ENCODE measurements at places on chromosomes 12 and 14. TPM values are rescaled to one million over a fixed set of nuclear protein-coding genes. Genes with fewer than 3 reads are reported as not detected.
A peak's percentile ranks its signal among the peaks of the same experiment; 100 is the strongest.

- H3K27ac ChIP-seq = no peak overlapping the region
- H3K4me1 ChIP-seq = peaks cover 8% of the 10 kb centered on the region
- no peaks in the 10 kb centered on the region for H3K36me3 ChIP-seq
- H3K4me3 ChIP-seq = no peak overlapping the region
Observed at GRCh38 chr14:56056031-56056430, 62.2 kb upstream of the PELI2 start.

The SPIC gene
- not detected for total RNA-seq

DNA sequence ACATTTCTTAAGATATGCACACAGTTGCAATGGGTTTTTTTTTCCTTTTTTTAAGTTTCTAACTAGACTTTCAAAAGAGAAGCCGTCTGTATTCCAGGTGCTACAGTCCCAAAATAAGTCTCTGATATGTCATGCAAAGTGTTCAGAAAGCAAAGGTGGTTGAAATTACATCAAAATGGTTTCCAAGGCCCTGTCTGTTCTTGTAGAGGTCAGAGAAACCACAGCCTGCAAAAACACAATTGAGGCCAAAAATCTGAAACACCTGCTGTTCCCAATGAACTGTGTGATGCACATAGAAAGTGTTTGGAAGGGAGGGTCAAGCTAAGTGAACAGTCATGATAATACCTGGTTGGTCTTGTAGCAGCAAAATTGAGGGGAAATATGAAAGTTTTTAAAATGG, 91.0 kb downstream of the VRK1 start:
- H3K36me3 ChIP-seq = no peaks in the 10 kb centered on the region
- no peaks in the 10 kb centered on the region for H3K27me3 ChIP-seq
- no peaks in the 10 kb centered on the region for H3K4me1 ChIP-seq
- no peak for DNase-seq
- H3K27ac ChIP-seq = no peak overlapping the region

GRCh38 chr12:24603371-24603770, 345.5 kb downstream of the BCAT1 start:
- no peak for DNase-seq
- H3K4me3 ChIP-seq = no peak overlapping the region
- no peaks in the 10 kb centered on the region for H3K27me3 ChIP-seq
- H3K4me1 ChIP-seq = no peaks in the 10 kb centered on the region
- H3K27ac ChIP-seq = no peak overlapping the region

DNA sequence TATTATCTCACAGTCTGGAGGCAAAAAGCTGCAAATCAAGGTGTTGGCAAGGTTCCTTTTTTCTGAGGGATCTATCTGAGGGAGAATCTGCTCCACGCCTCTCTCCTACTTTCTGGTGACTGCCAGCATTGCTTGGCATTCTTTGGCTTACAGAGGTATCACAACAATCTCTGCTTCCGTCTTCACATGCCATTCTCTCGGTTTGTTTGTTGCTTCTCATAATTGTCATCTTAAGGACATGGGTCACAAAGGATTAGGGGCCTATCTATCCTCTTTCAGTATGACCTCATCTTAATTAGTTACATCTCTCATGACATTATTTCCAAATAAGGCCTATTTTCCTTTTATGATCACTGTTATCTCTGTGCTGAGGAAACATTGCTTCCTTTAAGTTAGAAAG, 345.0 kb downstream of the FOXG1 start:
- no peak overlapping the region for H3K4me3 ChIP-seq
- H3K4me1 ChIP-seq = peaks cover 20% of the 10 kb centered on the region
- H3K36me3 ChIP-seq = no peaks in the 10 kb centered on the region
- H3K27me3 ChIP-seq = no peaks in the 10 kb centered on the region
- peak overlapping the region; percentile 40 for H3K27ac ChIP-seq

- no peaks in the 10 kb centered on the region for H3K36me3 ChIP-seq
- H3K27ac ChIP-seq = no peak overlapping the region
- H3K4me3 ChIP-seq = no peak overlapping the region
- peaks cover 12% of the 10 kb centered on the region for H3K4me1 ChIP-seq
- H3K27me3 ChIP-seq = no peaks in the 10 kb centered on the region
- DNase-seq = no peak
Observed at GRCh38 chr12:69516950-69517349, 46.8 kb downstream of the FRS2 start.

The KCNMB4 gene
- total RNA-seq = 6.4 TPM

The ANKRD13A gene
- 34.5 TPM for total RNA-seq

DNA sequence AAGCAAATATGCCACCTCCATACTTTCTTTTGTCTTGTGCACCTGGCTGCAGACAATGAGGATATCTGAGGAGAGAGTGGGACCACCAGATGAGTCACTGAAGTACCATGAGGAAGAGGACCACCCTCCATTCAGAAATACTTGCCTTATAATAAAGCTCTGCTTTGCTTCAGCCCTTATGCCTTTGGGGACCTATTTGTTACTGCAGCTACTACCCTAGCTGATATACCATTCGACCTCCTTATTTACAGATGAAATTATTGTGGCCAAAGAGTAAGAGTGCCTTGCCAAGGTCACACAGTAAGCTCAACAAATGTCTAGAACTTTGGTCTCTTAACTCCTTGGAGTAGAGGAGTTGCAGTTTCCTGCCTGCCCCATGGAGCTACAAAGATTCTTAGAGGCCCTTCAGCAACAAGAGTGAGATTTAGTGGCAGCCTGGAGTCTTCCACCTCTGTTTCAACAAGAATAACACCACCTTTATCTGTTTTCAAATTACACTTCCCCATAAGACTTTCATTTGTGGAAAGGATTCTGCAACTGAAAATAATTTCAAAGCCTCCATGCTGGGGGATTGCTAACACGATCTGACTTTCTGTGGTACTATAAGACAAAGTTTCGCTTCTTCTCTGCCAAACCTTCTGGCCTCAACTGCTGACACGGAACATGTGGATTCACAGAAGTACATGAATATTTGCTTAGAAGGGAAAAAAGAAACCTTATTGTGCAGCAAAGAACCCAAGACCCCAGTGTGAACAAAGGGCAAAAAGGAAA, 3.6 kb downstream of the CMKLR1 start:
- no peak for DNase-seq
- H3K27ac ChIP-seq = no peak overlapping the region
- H3K36me3 ChIP-seq = no peaks in the 10 kb centered on the region
- no peaks in the 10 kb centered on the region for H3K4me1 ChIP-seq
- no peak overlapping the region for H3K4me3 ChIP-seq

The RECQL gene
- 28.0 TPM for total RNA-seq

GRCh38 chr14:74258764-74259035, 19.5 kb downstream of the VSX2 start:
- peaks cover 29% of the 10 kb centered on the region for H3K27me3 ChIP-seq
- no peak overlapping the region for H3K27ac ChIP-seq
- H3K4me1 ChIP-seq = no peaks in the 10 kb centered on the region
- no peak overlapping the region for H3K4me3 ChIP-seq
- peaks cover 7% of the 10 kb centered on the region for H3K36me3 ChIP-seq

GRCh38 chr12:131027876-131028586, 74.3 kb downstream of the ADGRD1 start:
- H3K4me1 ChIP-seq = no peaks in the 10 kb centered on the region
- peaks cover 40% of the 10 kb centered on the region for H3K27me3 ChIP-seq
- H3K4me3 ChIP-seq = no peak overlapping the region

GRCh38 chr12:70535896-70536374, 101.3 kb downstream of the PTPRB start:
- no peak overlapping the region for H3K27ac ChIP-seq
- no peaks in the 10 kb centered on the region for H3K27me3 ChIP-seq
- DNase-seq = no peak
- H3K36me3 ChIP-seq = peaks cover 28% of the 10 kb centered on the region

DNA sequence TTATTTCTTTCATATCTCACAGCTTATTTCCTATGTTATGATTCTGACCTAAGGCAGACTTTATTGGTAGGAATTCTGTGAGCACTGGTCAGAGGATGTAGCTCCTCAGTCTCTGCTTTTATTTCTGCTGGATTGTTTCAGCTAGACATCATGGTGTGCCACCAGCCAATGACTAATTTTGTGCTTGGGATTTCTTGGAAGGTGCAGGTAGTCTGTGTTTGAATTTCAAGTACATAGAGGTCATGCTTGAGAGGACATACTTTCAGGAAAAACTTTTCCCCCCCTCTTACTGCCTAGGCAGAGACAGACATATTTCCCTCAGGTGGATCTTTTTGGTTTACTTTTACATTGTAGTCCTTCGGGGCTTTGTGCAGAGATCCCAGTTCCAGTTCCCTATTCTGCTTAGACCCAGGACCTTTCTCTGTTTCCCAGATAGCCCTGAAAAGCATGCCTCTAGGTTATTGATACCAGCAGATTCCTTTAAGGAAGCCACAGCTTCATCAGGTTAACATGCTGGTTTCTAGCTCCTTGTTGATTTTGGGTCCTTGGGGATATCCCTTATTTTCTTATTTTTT, 28.6 kb downstream of the BRMS1L start:
- no peaks in the 10 kb centered on the region for H3K4me1 ChIP-seq
- H3K27me3 ChIP-seq = no peaks in the 10 kb centered on the region

- no peaks in the 10 kb centered on the region for H3K27me3 ChIP-seq
- no peak overlapping the region for H3K27ac ChIP-seq
- H3K4me3 ChIP-seq = no peak overlapping the region
Observed at GRCh38 chr12:79388011-79388410, 302.8 kb downstream of the PAWR start.

The KLRK1 gene
- total RNA-seq = not detected

DNA sequence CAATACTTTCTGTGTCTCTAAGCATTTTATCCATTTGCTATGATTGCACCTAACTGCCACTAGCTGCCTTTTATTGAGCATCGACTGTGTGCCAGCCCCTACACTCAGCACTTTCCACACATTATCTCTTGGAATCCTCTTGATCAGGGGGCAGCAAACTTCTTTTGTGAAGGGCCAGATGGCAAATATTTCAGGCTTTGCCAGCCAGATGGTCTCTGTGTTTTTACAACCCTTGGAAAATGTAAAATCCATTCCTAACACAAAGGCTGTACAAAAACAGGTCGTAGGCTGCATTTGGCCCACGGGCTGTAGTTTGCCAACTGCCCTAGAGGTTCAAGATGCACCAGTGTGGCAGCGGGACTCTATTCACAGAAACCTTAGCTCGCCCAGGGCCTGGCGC, 19.5 kb downstream of the FOXN4 start:
- no peaks in the 10 kb centered on the region for H3K4me1 ChIP-seq
- no peak overlapping the region for H3K4me3 ChIP-seq
- H3K27me3 ChIP-seq = peaks cover 87% of the 10 kb centered on the region
- DNase-seq = no peak

The ALKBH2 gene
- 43.2 TPM for total RNA-seq

All from Calu3 (cell line).